ENCODE measurements at places on chromosomes 3 and 15. TPM values are rescaled to one million over a fixed set of nuclear protein-coding genes. Genes with fewer than 3 reads are reported as not detected.

WDR93 gene
- 1.5 TPM for total RNA-seq

ITIH3 gene
- not detected for total RNA-seq

DPPA2 gene
- total RNA-seq, result 0.51 TPM

LDHAL6B gene
- total RNA-seq, result not detected

WNT7A gene
- 0.03 TPM for total RNA-seq

ADIPOQ gene
- not detected for total RNA-seq

NME9 gene
- total RNA-seq, result 0.57 TPM

TNIK gene
- total RNA-seq, result 16.6 TPM

HCLS1 gene
- total RNA-seq, result not detected

MAGI1 gene
- total RNA-seq, result 1.3 TPM

SI gene
- not detected for total RNA-seq

AMOTL2 gene
- 114 TPM for total RNA-seq

FNDC3B gene
- total RNA-seq, result 70.0 TPM

INKA1 gene
- total RNA-seq, result 0.81 TPM

SYNPR gene
- total RNA-seq, result not detected

GRK7 gene
- total RNA-seq, result not detected

XCR1 gene
- total RNA-seq, result not detected

ADAMTS9 gene
- total RNA-seq, result 9.1 TPM

KLHL6 gene
- not detected for total RNA-seq

SCAANT1 gene
- total RNA-seq, result not detected

IQCF5 gene
- not detected for total RNA-seq

RLBP1 gene
- total RNA-seq, result not detected

CPLX3 gene
- not detected for total RNA-seq

EXOG gene
- 3.6 TPM for total RNA-seq

HTD2 gene
- 8.7 TPM for total RNA-seq

SLC6A11 gene
- total RNA-seq, result not detected

SKOR1 gene
- total RNA-seq, result not detected

PRSS50 gene
- total RNA-seq, result not detected

DUOX2 gene
- total RNA-seq, result not detected

P2RY12 gene
- total RNA-seq, result not detected

ADAMTS7 gene
- total RNA-seq, result 4.6 TPM

LMAN1L gene
- not detected for total RNA-seq

MYH15 gene
- not detected for total RNA-seq

PLCB2 gene
- not detected for total RNA-seq

TMCO5A gene
- total RNA-seq, result not detected

TOPAZ1 gene
- not detected for total RNA-seq

CLRN1 gene
- not detected for total RNA-seq

ANKRD34C gene
- not detected for total RNA-seq

NR2E3 gene
- total RNA-seq, result not detected

PLCH1 gene
- total RNA-seq, result 5.6 TPM

C2CD4A gene
- total RNA-seq, result 5.7 TPM

NAALADL2 gene
- total RNA-seq, result 11.7 TPM

MITF gene
- 32.1 TPM for total RNA-seq
